ENCODE measurements at places on chromosomes 12 and 14. TPM values are rescaled to one million over a fixed set of nuclear protein-coding genes. Genes with fewer than 3 reads are reported as not detected.

Gene ZNF839
- total RNA-seq, result 8.8 TPM

Gene KCNJ8
- 7.4 TPM for total RNA-seq

Gene LMNTD1
- not detected for total RNA-seq

Gene SMOC1
- not detected for total RNA-seq

GRCh38 chr12:15453613-15454012 is 131.3 kb downstream of the PTPRO start:
- H3K27ac ChIP-seq, result no peak overlapping the region
- H3K4me1 ChIP-seq, result no peaks in the 10 kb centered on the region
- H3K4me3 ChIP-seq, result no peak overlapping the region
- H3K27me3 ChIP-seq, result no peaks in the 10 kb centered on the region
- no peaks in the 10 kb centered on the region for H3K36me3 ChIP-seq

DNA sequence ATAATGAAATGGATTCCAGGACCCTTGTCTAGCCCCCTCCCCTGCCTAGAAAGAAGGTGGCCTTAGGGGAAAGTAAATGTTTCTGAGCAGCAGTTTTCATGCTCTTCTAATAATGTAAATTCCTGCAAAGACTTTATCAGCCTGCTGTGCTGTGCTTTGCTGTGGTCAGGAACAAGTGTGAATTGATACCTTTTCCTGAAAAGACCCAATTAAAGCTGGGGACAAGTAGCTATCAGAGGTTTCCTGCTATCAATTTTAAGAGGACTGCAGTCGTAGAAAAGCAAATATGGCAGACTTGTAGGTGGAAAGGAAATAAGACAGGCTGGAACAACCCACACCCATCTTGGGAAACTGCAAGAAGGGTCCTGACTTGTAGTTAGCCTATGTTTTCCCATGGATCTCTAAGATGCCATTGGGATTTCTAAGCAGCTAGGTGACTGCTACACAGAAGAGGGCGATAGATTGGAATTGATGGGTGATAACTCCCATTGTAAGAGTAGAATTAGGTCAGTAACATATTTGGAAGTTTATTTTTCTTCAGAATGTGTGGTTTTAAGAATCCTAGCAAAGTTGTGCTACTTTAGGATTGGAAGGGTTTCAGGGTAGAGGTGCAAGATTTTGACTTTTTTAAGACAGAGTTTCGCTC is 3.1 kb downstream of the DYNLL1 start:
- no peaks in the 10 kb centered on the region for H3K27me3 ChIP-seq
- no peak overlapping the region for H3K27ac ChIP-seq
- H3K36me3 ChIP-seq, result peaks cover 13% of the 10 kb centered on the region
- peaks cover 6% of the 10 kb centered on the region for H3K4me1 ChIP-seq
- peak overlapping the region; percentile 98 for H3K4me3 ChIP-seq
- no peak for DNase-seq

- no peak overlapping the region for H3K4me3 ChIP-seq
- DNase-seq, result no peak
- no peaks in the 10 kb centered on the region for H3K27me3 ChIP-seq
- no peak overlapping the region for H3K27ac ChIP-seq
- peaks cover 8% of the 10 kb centered on the region for H3K36me3 ChIP-seq
These were observed 1.1 kb downstream of the IFI27L2 start for GRCh38 chr14:94128216-94128839.

GRCh38 chr12:98845957-98846356 is 200.9 kb downstream of the APAF1 start:
- no peaks in the 10 kb centered on the region for H3K27me3 ChIP-seq
- no peak overlapping the region for H3K4me3 ChIP-seq
- H3K4me1 ChIP-seq, result no peaks in the 10 kb centered on the region

DNA sequence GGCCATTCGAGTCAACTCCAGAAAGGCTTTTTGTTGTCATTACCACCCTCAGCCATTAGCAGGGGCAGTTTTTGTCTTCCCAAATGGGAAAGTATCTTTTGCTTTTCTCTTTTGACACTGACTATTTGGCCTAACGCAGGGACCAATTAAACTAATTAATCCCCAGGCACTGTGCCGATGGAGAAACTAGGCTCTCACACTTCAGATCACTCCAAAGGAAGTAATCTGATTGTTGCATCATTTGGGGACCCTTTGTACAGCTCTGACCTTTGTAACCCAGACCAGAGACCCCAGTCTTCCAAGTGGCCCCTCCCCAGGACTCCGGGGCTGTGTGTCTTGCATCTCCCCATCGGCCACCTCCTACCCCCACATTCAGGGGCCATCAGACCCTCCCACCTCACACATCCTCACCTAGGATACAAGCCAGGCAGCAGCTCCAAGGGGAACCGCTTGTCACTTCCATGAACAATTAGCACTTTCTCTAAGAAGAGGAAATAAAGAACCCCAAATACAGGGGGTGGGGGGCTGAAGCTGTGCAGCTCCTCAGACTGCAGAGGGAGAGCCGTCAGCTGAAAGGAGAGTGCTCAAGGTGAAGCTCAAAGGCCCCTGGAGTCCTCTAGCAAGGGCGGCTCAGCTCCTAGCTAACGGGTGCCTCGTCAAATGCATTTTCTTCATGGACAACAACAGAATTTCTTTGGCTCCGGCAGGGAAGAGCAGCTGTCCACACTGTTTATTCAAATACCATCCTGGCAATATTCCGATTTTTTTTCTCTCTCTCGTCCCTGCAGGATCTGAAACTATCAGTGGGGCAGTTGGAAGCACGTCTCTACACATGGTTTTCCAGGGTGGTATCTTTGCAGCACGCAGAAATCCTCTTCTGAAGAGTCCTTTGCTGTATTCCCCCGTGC is 64.3 kb upstream of the DIO3 start:
- H3K36me3 ChIP-seq, result no peaks in the 10 kb centered on the region
- no peak overlapping the region for H3K4me3 ChIP-seq
- H3K27ac ChIP-seq, result no peak overlapping the region
- DNase-seq, result peak; percentile 18
- no peaks in the 10 kb centered on the region for H3K27me3 ChIP-seq

Data from fibroblast of lung (primary cell).